ENCODE measurements at places on chromosomes 7 and 10. TPM values are rescaled to one million over a fixed set of nuclear protein-coding genes. Genes with fewer than 3 reads are reported as not detected.

The TFPI2 gene
- not detected for total RNA-seq

The EVX1 gene
- total RNA-seq = not detected

GRCh38 chr7:39644170-39644569 is 20.8 kb downstream of the RALA start:
- DNase-seq = no peak

DNA sequence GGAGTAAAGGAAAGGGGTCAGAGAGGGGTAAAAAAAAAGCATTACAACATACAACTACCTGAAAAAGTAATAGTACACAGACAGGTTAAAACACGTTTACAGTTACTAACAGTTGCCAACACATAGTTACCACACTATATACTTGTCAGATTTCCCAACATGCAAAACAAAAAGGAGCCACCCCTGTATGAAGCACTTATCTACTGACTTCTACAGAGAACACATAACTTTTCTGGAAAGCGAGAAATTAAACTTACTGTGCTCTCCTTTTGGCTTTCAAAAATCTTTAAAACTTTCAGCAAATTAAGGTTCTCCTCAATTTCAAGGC is 2.1 kb downstream of the ABI1 start:
- no peak for DNase-seq

DNA sequence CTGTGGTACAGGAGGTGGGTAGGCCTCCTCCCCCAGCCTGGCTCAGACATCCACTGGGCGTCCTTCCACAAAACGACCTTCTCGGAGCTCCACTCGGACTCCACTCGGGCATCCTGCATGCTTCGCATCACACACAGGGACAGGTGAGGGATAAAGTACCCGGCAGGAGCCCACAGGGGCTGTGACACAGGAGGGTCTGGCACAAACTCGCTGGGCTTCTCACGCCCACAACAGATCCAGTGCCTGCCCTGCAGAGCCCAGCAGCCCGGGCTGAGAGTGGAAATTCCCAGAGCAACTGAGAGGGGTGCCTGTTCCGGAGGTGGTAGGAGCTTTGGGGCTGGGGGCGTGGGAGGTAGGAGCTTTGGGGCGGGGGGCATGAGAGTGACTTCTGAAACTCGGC is 108.4 kb downstream of the MKI67 start:
- no peak for DNase-seq
